Breast epithelium (tissue), 4 donors: ENCODE measurements at places on chromosomes 2 and 18. TPM values are rescaled to one million over a fixed set of nuclear protein-coding genes. Genes with fewer than 3 reads are reported as not detected.

SPIRE1 gene
- 25.9 TPM for total RNA-seq

DNA sequence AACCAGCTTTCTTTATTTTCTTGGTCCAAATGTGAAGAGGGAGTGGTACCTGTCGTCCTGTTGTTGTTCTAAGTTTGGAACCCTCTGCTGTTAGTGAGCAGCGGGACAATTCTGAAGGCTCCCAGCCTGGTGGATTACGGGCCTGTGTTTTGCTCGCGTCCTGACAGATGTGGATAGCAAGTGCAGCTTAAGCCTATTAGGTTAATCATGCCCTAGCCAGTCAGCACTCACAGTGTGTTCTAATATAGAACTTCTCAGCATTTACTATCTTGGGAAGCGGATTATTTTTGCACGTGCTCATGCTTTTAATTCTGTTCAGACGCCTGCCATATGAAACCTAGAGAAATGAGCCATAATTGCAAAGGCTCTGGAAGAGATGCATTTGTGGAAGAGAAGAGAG is at the start of gene PCARE:
Gene PCARE, minus strand, starts transcription at position 113 of the 400 bp plus-strand sequence. CDS start 262 bp downstream, outside the sequence.
- DNase-seq: no peak

GRCh38 chr18:74444104-74444503 is 13.0 kb downstream of the DIPK1C start:
- DNase-seq: no peak

GRCh38 chr2:120452945-120453634 is 107.2 kb downstream of the INHBB start:
- no peak for DNase-seq

- DNase-seq: no peak
These were observed 1809.0 kb downstream of the SUCLG1 start for GRCh38 chr2:82650038-82650437.

- DNase-seq: no peak
These were observed 306.6 kb upstream of the SOX11 start for GRCh38 chr2:5385596-5385995.

SIGLEC15 gene
- 0.66 TPM for total RNA-seq

FAM136A gene
- total RNA-seq: 28.2 TPM

GRCh38 chr2:16156411-16156810 is 216.1 kb downstream of the MYCN start:
- DNase-seq: no peak

DNA sequence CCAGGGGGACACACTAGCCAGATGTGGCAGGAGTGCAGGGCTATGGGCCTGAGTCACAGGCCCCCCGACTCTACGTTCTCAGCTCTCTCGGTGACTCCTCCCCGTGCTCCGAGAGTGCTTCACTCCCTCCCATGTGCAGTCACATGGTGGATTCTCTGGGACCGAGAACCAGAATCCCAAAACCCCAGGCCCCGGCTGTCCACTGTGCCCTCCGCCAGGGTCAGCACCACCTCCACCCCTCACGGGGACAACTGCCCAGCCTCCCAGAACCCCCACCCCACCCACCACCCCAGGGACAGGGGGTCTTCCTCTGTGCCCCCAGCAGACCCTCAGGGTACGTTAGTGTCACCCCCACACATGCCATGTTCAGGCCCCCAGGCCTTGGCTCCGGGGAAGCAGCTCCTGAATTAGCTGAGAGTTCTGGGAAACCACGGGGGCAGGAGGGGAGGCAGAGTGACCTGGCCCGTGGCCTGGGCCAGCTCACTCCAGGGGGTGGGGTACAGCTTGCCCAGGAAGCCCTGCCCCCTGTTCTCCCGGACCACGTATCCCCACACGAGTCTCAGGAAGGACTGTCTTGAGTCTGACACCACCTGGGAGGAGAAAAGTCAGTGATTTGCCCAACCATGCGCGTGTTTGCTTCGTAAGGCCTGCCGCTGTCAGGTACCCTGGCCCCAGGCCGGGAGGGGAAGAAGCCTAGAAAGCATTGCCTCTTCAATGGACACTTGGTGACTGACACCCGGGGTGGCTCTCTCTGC is 4.4 kb downstream of the RAMP1 start:
- no peak for DNase-seq
